CD4-positive, alpha-beta T cell treated with Interleukin-17A for 1 hour (primary cell): ENCODE measurements at places on chromosomes 7 and 10.

DNA sequence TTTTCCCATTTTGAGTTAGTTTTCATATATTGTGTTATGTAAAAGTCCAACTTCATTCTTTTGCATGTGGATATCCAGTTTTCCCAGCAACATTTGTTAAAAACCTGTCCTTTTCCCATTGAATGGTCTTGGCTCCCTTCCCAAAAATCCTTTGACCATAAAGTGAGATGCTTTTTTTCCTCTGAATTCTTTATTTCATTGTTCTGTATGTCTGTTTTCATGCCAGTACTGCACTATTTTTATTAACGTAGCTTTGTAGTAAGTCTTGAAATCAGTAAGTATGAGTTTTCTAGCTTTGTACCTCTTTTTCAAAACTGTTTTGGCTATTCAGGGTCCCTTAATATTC is 20.0 kb downstream of the C1GALT1 start:
- no peak for DNase-seq

DNA sequence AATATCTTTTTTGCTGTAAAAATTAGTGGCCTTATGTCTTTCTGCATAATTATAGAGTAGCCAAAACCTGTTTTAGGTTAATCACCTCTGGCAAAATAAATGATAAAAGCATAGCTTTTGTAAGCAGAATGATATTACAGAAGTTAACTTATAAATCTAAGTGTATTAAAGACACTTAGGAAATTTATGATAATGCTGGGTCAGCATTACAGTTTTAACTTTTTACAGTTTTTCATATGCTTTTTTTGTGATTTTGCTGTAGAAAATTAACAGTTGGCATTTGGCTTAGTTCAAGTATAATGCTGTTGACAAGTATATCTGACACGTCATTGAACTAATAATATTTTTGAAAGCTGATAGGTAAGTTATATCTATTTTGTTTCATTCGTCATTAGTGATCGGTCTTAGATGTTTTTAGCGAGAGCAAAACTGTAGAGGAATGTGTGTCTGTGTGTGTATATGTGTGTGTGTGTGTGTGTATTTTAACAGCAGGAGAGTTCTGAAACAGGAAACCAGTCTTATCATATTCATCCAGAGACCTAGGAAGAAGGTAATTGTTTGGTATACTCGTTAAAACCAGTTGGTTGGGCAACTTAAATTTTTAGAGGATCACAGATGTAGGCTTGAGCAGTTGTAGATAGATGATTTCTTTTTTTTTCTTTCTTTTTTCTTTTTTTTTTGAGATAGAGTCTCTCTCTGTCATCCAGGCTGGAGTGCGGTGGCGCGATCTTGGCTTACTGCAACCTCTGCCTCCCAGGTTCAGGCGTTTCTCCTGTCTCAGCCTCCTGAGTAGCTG is 15.4 kb downstream of the PTEN start:
- DNase-seq, result no peak

- DNase-seq, result no peak
Measured at GRCh38 chr10:84818961-84819360, 490.6 kb downstream of the CCSER2 start.

DNA sequence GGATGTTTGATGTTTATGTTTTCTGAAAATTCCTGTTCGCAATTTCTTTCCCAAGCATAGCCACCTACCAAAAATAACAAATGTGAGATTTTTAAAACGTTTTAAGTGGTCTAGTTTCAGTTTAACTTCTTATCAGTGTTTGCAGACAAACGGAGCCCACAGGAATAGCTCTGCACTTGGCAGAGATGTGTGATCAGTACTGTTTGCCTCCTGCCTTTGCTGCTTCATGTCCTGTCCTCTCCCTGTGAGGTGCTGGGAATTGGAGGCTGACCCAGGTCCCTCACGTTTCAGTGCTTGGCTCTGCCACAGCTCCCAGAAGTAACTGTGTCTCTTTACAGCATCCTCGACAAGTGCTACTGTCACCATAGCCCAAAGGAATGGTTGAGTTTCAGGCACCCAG is 1.2 kb downstream of the UCN3 start:
- no peak for DNase-seq

GRCh38 chr10:17888189-17888588 is 63.5 kb upstream of the SLC39A12 start:
- no peak for DNase-seq

- no peak for DNase-seq
Measured at GRCh38 chr10:89078724-89079672, 88.4 kb downstream of the FAS start.

GRCh38 chr10:124486635-124487034 is 25.0 kb downstream of the LHPP start:
- no peak for DNase-seq

DNA sequence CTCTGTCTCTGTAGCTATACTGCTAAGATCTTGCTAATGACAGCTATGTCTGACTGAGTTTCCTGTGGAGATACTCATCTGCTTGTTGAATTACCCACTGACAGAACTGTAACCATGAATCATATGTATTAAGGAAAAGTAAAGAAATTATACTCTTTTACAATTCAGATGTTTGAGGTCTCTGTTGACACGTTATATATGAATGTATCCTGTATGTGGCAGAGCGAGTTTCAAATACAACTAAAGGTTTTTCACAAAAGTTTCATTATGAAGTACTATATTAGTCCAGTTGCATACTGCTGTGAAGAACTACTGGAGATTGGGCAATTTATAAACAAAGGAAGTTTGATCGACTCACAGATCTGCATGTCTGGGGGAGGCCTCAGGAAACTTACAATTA is 232.5 kb downstream of the CDK14 start:
- DNase-seq, result no peak

GRCh38 chr7:26212921-26213718 is 11.6 kb downstream of the CBX3 start:
- no peak for DNase-seq

- DNase-seq, result no peak
Measured at GRCh38 chr7:116259156-116259870, 49.0 kb downstream of the TES start.

DNA sequence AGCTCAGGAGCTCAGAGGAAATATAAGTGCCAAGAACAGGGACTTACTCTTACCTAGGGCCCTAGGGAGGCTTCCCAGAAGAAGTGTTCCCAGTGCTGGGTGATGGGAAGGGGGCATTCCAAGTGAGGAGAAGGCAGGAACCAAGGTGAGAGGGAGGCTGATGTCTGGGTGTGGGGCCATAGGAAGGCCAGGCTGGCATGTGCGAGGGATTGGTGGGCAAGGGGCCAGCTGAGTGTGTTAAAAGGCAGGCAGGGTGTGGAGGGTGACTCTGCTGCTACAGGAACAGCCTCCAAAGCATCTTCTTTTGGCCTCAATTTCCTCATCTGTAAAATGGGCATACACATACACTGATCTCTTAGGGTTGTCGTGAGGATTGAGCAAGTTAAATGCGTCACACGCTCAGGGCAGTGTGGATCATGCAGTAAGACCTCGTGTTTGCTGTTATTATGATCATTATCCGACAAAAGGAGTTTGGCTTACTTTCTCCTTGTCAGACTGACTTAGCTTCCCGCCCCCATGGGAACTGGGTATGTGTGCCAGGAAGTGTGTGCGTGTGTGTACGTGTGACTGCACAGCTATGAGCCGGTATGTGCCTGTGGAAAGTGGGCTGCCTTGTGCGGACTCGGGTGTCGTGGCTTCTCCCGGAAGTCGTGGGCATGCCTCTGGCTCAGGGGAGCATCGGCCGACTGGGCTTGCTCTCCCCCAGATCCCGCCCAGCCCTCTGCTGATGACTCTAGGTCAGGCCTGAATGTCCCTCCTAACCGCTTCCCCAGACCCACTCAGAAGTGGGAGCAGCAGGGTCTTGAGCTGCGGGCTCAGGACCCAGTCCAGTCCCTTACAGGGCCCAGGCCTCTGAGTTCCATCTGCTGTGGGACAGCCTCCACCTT is 59.6 kb downstream of the NEURL1 start:
- no peak for DNase-seq

- no peak for DNase-seq
Measured at GRCh38 chr10:119826771-119827170, 45.9 kb downstream of the MCMBP start.

GRCh38 chr7:149456506-149457421 is 4.1 kb downstream of the ZNF777 start:
- no peak for DNase-seq

GRCh38 chr7:73702226-73702625 is 17.2 kb downstream of the STX1A start:
- DNase-seq, result no peak

DNA sequence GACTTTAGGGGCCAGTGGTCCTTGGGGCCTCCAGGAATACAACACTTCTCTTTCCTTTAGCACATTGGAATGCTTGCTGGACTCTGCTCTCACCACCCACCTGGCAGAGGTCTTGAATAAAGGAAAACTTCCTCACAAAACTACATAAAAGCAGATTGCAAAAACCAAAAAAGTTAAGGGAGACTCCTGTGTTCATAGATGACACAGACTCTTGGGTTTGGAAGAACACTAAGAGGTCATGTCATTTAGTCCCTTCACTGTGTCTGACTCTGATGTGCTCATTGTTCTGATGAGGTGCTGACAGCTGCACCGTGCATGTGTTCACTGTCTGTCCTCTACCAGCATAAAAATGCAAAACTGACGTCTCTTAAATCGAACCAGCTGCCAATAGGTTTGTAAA is 11.4 kb downstream of the BLNK start:
- DNase-seq, result no peak

DNA sequence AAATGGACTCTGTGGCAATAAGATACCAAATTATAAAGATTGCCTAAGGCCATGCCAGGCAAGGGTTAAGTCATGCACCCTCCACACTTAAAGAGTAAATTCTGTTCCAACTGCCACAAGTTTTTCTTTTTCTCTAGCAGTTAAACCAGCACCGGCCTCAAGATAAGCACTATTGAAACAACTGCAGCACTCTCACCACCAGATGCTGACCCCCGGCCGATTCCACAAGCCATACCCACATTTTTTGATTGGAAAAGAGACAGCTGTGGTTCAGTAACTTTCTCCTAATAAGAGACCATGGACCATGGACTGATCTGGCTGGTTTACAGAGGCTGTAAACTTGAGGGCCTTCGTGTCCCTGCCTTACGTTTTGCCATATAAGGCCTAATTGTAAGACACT is 44.9 kb downstream of the GRM8 start:
- no peak for DNase-seq

GRCh38 chr7:138564365-138564764 is 104.3 kb downstream of the TRIM24 start:
- DNase-seq, result no peak

- DNase-seq, result no peak
Measured at GRCh38 chr10:29039677-29040189, 249.1 kb upstream of the LYZL1 start.

DNA sequence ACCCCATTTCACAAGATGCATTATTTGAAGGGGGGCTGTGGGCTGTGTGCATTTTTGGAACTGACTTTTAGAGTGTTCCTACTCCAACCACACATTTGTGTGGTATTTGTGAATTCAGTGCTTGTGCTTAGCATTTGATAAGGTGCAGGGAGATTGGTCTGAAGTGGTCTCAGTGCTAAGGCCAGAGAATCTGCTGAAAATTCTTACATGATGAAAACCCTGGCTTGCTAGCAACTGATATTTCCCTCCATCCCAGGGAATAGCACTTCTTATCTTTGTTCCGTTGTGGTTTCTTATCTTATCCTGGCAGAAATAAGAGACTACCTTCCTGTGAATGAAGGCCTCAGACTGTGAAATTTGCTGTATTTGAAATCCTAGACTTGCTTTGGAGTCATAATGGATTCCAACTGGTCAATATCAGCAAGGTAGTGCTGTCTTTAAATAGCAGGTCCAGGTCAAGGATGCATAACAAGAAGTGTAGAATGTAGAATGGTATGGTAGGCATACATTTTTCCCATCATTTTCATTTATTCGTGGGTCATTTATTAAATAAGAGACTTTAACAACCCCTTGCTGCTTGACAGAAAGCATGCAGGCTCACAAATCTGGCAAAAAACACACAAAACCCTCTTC is 986.9 kb downstream of the REEP3 start:
- DNase-seq, result no peak
